ENCODE measurements at places on chromosomes 13 and 19. TPM values are rescaled to one million over a fixed set of nuclear protein-coding genes. Genes with fewer than 3 reads are reported as not detected.

CRX gene
- polyA plus RNA-seq = not detected

SIGLEC9 gene
- polyA plus RNA-seq = not detected

GRWD1 gene
- polyA plus RNA-seq = 26.1 TPM

SRRM5 gene
- polyA plus RNA-seq = 0.02 TPM

LRRC8E gene
- polyA plus RNA-seq = 11.5 TPM

ZNF419 gene
- polyA plus RNA-seq = 7.0 TPM
